NCI-H2171 (cell line): ENCODE measurements at places on chromosomes 2 and 18.

- DNase-seq, result no peak
Measured at GRCh38 chr2:64880193-64880951, 108.8 kb upstream of the SLC1A4 start.

- DNase-seq, result no peak
Measured at GRCh38 chr2:161709428-161709827, 85.2 kb downstream of the SLC4A10 start.

GRCh38 chr2:178553047-178553446 is 72.8 kb downstream of the PLEKHA3 start:
- no peak for DNase-seq

- DNase-seq, result no peak
Measured at GRCh38 chr2:161576421-161576820, 47.8 kb upstream of the SLC4A10 start.

- no peak for DNase-seq
Measured at GRCh38 chr18:78884502-78884901, 95.1 kb upstream of the SALL3 start.

- no peak for DNase-seq
Measured at GRCh38 chr2:58268685-58269084, 27.6 kb upstream of the FANCL start.

GRCh38 chr2:21761361-21761760 is 637.6 kb downstream of the TDRD15 start:
- DNase-seq, result no peak

- DNase-seq, result no peak
Measured at GRCh38 chr18:36811430-36811829, 17.4 kb downstream of the TPGS2 start.

- DNase-seq, result no peak
Measured at GRCh38 chr2:104049438-104049837, 804.5 kb upstream of the POU3F3 start.

DNA sequence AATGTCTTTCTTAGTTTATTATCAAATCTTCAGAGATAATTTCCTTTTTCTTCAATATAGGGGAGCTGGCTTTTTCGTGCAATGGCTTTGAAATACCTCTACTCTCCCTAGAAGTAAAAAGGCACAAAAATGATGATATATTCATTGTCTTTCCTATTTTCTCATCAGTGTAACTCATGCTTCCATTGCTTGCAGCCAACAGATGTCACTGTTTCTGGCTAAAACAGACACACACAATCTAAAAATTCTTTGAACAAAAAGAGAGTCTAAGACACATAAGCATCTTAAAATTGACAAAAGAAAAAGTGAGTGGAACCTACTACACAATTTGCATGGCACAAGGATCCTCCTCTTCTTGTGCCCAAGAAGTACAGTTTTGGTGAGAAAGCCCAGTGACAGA is 448.7 kb upstream of the VRK2 start:
- no peak for DNase-seq

DNA sequence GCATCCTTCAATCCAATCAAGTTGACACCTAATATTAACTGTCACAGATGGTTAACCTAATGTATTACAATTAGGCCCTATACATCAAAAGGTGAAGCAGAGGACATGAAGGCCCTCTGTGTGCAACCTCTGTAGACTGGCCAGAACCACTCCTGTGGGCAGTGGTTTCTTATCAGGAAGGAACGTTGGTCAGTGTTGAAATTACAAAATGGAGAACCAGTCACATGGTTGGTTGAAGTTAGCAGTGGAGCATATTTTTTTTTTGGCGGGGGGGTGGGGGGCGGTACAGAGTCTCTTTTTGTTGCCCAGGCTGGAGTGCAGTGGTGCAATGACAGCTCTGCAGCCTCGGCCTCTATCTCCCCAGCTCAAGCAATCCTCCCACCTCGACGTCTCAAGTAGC is 19.8 kb downstream of the RNU2-63P start:
- no peak for DNase-seq

- peak; percentile 76 for DNase-seq
Measured at GRCh38 chr18:63259567-63260379, 59.8 kb downstream of the BCL2 start.

- peak; percentile 17 for DNase-seq
Measured at GRCh38 chr2:168573128-168573903, 117.2 kb downstream of the CERS6 start.

DNA sequence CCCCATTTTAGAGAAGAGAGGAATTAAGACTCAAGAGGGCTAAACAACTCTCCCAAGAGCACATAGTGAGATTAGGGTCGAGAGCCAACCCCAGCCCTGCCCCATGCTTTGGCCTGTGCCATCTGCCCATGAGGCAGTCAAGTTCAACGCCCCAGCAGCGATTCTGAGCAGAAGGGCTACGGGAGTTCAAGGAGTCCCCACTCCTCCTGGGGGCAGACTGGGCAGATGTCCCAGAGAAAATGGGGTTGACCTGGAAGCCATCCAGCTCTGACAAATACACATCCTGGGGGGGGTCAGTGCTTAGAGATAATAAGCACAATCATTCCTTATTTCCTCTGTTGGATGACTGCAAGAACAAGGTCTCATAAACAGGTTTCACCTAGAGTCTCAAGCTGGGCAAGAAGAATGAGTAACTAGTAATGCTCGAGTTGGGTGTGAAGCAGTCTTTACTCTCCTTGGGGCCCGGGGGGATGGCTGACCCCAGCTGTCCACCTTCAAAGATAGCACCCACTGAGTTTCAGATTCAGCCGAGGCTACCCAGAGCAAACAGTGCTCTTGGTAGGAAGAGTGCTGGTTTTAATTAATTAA is 716.4 kb downstream of the RNF144A start:
- no peak for DNase-seq

DNA sequence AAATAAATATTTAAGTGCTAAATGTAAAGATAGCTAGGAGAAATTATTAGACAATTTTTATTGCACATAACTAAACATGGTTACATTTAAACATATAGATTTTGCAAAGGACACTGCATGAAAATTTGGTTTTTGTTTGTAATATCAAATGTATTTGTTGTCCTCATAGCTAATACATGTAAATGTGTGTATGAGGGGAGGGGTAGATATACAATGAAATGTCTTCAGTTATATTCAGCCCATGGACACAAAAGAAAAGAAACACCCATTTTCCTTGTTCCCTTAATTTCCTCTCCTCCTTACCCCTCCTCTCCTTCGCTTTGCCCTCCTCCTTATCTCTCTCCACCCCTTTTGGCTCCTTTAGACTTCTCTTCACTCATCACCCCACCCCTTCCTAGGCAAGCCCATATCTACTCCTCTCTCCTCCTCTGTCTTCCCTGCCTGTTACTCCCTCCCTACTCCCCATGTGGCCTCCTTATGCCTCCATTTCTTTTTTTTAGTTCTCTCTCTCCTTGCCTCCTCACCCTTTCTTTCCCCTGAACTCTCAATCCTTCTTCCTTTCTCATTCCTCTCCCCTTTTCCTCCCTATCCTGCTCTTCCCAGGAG is 1.4 kb downstream of the COL3A1 start:
- no peak for DNase-seq

- DNase-seq, result no peak
Measured at GRCh38 chr18:37321582-37322491, 243.8 kb downstream of the CELF4 start.

DNA sequence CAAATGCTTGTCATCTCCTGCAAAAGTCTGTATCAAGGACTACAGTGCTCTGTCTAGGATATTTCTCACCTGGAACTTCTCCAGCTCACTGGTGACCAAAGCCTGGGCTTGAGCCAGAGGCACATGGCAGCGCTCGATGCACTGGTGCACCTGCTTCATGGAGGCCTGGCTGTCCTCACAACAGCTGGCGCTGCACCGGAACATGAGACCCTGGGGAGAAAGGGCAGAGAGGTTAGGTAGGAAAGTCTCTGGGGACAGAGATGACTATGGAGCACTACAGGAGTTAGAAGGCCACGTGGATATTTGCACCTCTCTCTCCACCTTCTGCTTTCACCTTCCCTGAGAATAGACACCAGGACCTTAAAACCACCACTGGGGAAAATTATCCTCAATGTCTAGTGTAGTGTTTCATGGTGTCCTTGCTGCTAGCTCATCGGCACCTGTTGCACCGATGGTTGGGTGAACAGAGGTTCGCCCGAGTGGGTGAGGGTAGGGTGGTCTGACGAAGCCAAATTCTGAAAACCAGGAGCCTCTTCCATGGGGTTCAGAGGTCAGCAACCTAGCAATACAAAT is 1.0 kb downstream of the FAM136A start:
- DNase-seq, result no peak

DNA sequence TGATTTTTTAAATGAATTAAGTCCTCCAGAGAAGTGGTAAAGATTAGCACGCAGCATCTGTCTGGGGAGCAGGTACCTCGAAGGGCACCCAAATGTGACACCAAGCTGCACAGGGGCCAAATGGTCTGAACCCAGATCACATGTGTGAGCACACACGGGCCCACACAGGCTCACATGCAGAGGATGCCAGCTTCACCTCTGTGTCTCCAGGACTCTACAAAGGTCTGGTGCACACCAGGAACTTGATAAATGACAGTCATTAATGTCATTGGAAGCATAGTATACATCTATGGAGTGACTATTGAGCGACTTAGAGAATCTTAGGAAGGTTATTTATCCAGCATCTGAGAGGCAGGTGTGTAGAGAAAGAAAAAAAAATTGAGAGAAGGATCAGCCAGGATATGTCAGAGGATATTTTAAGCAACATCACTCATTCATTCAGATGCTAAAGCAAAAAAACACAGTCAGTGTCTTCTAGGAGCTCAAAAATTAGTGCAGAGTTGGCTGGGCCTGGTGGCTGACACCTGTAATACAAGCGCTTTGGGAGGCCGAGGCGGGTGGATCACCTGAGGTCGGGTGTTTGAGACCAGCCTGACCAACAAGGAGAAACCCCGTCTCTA is 23.2 kb downstream of the GYPC start:
- no peak for DNase-seq

GRCh38 chr2:118800736-118801135 is 46.7 kb downstream of the EN1 start:
- no peak for DNase-seq

- DNase-seq, result no peak
Measured at GRCh38 chr2:124328397-124328796, 303.3 kb downstream of the CNTNAP5 start.

GRCh38 chr2:201786471-201786870 is 5.7 kb upstream of the ALS2 start:
- DNase-seq, result no peak

DNA sequence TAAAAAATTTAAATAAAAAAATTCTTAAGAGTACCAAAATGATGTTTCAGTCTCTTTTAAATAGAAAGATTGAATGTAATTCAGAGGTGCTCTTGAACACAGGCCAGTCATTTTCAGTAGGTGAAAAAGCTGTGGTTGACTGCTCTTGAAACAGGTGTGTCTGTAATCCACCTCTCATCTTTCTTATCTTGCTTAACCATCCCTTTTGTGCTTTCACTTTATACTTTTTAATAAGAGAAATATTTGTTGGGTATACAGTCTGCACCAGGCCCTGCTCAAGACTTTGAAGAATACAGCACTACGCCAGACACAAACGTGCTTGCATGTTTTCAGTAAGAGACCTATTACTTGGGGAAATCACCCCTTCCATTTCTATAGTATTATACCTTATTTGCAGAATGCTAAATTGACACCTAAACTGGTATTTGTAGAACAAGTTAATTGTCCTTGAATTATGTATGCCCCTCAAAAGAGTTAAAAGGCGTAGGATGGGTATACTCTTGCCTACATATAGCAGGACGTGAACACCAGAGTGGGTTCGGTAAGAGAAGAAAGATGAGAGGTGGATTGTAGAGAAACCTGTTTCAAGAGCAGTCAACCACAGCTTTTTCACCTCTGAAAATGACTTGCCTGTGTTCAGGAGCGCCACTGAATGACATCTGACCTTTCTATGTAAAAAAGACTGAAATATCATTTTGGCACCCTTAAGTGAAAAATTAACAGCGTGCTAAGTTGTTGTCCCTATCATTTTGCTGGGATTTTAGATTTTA is 4.0 kb upstream of the RTN4 start:
- no peak for DNase-seq

GRCh38 chr2:120105360-120105759 is 92.5 kb downstream of the EPB41L5 start:
- no peak for DNase-seq

DNA sequence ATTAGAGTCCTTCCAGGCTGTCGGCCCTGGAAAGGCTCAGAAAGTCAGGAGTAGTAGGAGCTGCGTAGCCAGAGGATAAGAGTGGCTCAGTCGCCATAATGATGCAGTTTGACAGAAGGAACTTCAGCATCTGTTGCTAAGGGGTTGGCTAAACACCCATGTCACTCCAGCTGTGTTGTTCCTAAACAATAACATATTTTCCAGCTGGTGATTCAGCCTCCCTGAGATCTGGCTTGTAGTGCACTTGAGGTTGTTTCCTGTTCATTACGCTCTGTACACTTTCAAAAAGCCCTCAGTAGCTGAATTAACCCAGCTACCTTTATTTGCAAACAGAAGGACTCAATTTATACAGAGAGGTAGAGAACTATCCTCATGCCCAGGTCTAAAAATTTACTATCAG is 39.7 kb upstream of the EPAS1 start:
- peak; percentile 51 for DNase-seq

GRCh38 chr2:237269138-237269875 is 144.7 kb downstream of the COL6A3 start:
- no peak for DNase-seq

DNA sequence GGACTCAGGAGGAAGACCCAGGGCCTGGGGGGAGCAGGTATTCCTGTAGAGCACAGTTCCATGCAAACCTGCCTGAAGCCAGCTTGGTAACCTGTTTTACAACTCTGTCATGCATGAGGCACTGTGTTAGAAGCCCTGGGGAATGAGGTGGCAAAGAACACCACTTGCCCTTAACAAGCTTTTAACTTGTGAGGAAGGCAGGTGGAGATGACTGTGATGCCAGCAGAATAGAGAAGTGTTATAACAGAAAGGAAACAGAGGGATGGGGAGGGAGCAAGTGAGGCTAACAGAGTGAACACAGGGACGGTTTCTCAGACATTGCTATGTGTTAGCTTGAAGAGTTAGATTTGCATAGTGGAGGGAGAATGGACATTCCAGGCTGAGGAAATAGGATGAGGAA is 11.5 kb upstream of the IL1A start:
- DNase-seq, result no peak

DNA sequence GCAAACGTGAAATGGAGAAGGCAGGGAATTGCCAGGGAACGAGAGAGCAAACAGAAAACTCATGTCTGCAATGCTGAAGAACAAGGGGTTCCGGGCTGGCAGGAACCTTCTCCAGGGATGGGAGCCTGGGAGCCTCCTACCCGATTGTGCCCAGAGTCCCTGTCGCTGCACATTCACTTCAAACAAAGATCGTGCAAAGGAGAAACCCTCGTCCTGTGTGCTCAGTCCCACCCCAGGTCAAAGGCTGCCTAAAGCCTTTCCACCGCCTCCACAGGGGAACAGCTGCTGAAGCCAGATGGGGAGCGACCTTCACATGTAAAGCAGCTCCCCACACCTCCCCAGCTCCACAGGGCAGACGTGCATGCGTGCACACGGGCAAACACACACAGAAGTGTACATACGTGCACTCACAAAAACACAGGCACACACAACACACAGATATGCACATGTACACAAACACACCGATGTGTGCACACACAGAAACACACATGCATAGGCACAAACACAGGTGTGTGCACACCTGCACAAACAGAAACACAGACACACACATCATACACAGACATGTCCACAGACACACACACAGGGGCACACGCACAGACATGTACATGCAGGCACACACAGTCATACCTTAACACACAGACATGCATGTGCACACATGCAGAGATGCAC is 460.1 kb upstream of the SALL3 start:
- no peak for DNase-seq
